ENCODE measurements at places on chromosomes 5 and 9.

DNA sequence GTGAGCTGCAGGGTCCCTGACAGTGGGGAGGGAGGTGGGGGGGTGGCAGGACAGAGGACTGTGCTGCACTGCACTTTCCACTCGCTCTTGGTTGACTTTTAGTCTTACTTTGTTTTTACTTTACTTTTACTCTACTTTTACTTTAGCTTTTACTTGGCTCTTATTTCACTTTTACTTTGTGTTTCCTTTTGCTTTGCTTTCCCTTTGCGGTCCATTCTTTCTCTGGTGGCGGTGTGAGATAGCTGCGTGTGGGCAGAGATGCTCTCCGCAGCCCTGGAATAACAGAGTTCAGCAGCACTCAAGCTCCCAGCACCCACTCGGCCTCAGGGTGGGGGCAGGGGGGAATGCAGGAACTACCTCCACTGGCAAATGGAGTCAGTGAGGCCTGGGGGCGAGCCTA is 4.7 kb downstream of the AK8 start:
- no peak for DNase-seq

DNA sequence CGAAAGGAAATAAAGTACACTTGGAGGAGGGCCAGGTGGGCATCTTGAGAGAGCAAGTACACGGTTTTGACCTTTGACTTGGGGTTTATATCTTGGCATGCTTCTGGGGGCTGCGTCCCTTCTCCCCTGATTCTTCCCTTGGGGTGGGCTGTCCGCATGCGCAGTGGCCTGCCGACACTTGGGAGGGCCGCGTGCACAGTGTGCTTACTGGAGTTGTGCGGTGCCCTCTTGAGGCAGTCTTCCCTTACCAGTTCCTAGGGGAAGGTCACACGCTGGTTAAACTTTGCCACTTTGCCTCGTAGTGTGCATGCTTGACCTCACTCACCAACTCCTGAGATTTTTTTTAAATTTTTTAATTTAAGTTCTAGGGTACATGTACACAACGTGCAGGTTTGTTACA is 4.3 kb upstream of the CLPTM1L start:
- no peak for DNase-seq

DNA sequence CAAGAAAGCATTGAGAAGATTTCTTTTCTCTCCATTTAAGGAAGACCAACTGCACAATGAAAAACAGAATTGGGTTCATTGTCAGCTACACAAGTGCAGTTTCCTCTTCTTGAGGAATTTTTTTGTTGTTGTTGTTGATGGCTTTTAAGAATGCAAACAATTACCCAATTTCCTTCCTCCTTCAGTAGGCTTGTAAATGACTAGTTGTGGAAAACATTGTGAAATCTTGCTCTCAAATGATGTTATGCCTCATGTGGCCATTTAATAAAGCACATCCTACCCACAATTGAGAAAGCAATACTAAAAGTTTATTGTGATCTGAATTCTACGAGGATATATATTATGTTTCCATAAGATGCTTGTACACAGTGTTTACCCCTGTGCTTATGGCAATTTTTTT is 171.6 kb downstream of the FAM174A start:
- no peak for DNase-seq

- DNase-seq: no peak
Measured at GRCh38 chr5:177109810-177110209, 23.1 kb downstream of the FGFR4 start.

All from IMR-90 (cell line).